Colonic mucosa (tissue), 4 donors: ENCODE measurements at places on chromosomes 6 and 20. TPM values are rescaled to one million over a fixed set of nuclear protein-coding genes. Genes with fewer than 3 reads are reported as not detected.

- no peak for DNase-seq
Observed at GRCh38 chr20:10916312-10916711, 242.5 kb upstream of the JAG1 start.

- DNase-seq = no peak
Observed at GRCh38 chr6:110562316-110562915, 86.0 kb upstream of the SLC22A16 start.

The SMLR1 gene
- total RNA-seq = not detected

DNA sequence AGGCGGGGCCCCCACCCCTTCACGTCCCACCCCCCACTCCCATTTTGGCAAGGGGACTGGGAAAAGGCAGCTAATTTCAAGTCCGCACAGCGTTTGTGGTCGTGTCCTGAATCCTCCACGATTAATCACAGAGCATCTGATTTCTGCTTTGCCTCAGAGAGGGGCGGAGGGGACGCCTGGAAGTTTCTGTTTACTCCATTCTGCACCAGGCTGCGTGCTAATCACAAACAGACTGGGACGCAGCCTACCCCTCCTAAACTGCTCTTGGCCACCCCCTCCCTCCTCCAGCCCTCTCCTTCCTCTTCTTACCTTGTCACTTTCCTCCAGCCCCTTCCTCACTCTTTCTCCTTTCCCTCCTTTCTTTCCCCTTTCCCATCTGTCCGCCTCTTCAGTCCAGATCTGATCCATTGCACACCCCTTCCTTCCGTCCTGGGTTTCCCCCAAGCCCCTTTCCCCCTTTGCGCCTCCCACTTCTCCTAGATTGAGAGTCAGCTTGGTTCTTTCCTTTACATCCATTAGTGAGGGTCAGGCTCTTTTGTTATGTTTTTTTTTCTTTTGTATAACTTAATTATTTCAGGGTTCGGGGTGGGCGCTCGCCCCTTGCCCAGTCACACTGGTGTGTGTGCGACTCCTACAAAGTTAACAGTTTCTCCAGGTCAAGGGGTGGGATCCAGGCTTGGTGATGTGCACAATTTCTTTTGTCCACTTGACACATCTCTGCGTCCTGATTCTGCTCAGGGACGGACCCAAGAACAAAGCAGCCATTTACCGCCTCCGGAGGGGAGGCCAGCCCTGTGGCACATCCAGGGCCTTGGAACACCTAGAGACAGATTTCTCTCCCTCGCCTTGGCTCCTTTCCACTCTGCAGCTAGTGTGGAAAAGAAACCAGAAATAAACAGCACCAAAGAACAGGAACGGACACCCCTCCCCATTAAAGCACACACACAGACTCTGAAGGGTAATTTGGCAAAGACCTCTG lies 520 bp upstream of the RIPOR3 start:
- DNase-seq = no peak

DNA sequence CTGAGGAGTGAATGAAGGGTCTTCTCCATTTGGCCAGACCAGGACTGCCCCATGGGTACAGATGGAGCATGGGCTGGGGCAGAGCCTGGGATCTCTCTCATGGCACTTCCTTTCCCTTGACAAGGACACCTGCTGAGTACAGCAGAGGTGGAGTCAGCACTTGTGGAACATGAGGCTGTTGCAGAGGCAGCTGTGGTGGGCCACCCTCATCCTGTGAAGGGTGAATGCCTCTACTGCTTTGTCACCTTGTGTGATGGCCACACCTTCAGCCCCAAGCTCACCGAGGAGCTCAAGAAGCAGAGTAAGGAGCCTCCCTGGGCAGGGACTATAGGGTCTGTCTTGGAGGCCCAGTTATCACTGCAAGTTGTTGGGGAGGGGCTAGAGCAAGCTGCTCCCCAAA lies 29.6 kb downstream of the GSS start:
- DNase-seq = no peak

DNA sequence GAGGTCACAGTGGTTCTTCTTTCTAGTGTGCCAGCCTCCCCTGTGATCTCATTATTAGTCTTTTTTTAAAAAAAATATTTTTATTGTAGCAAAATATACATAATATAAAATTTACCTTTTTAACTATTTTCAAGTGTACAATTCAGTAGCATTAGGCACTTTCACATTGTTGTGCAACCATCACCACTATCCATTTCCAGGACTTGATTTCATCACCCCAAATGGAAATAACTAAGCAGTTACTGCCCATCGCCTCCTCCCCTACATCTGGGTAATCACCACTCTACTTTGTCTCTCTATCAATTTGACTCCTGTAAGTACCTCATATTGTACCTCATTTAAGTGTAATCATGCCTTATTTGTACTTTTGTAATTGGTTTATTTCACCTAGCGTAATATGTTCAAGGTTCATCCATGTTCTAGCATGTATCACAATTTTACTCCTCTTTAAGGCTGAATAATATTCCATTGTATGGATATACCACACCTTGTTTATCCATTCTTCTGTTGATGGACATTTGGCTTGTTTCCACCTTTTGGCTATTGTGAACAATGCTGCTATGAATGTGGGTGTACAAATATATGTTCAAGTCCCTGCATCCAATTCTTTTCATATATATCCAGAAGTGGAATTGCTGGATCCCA lies 68.6 kb upstream of the FYN start:
- DNase-seq = no peak

DNA sequence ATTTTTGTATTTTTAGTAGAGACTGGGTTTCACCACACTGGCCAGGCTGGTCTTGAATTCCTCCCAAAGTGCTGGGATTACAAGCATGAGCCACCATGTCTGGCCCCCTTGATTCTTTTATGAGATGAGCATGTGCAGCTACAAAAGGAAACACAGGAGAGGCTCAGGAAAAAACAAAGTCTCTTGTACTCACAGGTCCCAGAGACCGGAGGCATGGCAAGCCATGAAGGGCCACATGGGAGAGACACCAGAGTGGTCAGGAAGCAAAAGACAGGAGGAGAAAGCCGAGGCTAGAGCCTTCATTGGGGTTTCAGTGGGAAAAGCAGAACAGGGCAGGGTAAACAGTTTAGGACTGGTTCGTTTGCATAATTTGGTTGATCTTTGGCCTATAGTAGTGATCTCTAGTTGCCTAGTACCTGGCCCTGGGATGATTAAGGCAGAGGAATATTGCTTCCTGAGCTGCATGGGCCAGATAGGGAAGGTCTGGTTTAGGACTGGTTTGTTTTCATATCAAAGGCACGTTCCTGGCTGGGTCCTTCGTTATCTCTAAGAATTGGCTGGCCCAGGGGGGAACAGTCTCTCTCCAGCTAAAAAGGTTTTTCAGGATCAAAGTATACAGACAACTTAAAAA lies 48.2 kb upstream of the PRND start:
- no peak for DNase-seq

The MUC22 gene
- total RNA-seq = not detected

- DNase-seq = no peak
Observed at GRCh38 chr6:28239636-28240035, 12.4 kb downstream of the ZKSCAN4 start.

DNA sequence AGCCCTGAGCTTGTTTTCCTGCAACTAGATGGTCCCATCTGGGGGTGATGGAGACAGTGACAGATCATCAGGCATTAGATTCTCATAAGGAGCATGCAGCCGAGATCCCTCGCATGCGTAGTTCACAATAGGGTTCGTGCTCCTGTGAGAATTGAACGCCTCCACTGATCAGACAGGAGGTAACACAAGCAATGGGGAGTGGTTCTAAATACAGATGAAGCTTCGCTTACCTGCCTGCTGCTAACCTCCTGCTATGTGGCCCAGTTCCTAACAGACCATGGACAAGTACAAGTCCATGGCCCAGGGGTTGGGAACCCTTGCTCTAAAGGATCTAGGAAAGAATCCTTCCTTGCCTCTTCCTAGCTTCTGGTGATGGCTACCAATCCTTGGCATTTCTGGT lies 42.7 kb downstream of the RIPOR3 start:
- DNase-seq = no peak

DNA sequence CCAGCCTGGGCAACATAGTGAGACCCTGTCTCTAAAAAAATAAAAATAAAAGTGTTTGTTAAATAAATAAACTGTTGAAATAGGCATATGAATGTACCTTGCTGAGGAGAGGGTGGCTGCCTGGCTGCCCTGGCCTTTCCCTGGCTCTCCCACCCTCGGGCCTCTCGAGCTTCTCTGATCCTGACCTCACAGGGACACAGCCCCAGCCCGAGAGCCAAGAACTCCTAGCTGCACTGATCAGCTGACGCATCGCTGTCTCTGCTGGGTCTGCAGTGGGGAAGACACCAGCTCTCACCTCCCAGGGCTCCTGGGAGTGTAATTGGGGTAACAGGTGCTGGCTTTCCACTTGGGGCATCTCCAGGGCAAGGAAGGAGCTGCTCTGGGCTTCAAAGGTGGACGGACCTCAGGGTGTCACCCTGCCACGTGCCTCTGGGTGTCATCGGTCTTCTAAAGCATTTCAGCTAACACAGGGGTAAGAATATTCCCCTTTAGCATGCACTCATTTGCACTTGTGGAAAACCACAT lies 6.9 kb downstream of the TCF15 start:
- DNase-seq = no peak

- DNase-seq = peak; percentile 66
Observed at GRCh38 chr6:85405175-85405852, 44.6 kb upstream of the NT5E start.

The GPX5 gene
- total RNA-seq = 0.17 TPM

The CRIP3 gene
- total RNA-seq = 0.69 TPM

DNA sequence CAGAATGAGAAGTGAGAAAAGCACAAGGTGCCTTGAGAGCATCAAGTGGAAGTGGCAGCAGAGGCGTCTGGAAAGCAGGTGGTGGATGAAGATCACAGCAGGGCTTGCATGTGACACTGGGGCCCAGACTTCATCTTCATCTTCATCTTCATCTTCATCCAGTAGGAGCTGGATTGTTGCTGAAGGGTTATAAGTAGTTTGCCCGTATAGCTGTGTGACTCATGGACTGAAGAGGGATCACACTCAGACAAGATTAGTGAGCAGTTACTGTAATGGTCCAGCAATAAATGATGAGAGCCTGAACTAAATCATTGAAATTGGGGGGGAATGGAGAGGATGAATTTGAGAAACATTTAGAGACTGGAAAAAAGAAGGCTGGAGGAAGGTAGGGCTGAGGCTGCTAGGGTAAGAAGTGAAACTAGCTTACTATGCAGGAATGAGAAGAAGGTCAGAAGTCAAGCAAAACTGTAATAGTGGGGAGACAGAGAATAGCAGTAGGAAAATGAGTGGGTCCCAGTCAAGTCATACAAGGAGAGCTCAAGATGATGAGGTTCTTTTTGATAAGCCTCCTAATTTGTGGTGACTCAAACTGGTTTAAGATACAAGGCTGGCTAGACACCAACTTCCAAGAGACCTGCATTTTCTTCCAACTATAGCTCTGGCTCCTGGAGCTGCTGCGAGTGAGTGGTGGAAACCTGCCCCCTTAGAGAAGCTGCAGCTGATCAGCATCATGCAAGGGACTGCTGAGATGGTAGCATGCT lies 92.3 kb upstream of the BEND6 start:
- no peak for DNase-seq
